Urinary bladder (tissue), 4 donors: ENCODE measurements at places on chromosomes 11 and 22.

- DNase-seq: no peak
These were observed 19.5 kb upstream of the SCGB1A1 start for GRCh38 chr11:62399172-62399877.

DNA sequence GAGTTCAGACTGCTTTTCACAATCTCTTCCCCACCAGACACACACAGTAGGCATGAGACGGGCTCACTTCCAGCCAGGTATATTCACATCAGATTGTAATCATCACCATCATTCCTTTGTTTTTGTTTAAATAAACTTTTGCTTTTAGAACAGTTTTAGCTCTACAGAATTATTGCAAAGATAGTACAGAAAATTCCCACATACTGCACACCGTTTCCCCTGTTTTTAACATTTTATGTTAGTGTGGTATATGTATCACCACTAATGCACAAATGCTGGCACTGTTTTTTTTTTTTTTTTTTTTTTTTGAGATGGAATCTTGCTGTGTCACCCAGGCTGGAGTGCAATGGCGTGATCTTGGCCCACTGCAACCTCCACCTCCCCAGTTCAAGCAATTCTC lies 83.3 kb upstream of the ANO1 start:
- no peak for DNase-seq

DNA sequence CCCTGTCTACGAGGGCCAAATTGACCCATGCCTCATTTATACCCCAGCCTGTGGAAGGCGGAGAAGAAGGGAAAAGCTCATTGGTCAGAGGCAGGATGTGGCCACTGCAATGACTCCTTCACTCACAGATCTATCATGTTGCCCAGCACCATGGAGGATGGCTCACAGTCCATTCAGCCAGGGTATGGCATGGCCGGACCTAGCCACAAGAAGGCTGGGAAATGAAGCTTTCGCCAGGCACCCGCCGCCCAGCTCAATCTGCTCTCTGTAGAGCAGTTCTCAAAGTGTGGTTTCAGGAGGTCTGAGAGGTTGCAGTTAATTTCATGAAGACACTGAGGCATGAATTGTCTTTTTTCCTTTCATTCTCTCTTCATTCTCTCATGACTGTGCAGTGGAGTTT lies 40.6 kb upstream of the LINC01488 start:
- DNase-seq: no peak

DNA sequence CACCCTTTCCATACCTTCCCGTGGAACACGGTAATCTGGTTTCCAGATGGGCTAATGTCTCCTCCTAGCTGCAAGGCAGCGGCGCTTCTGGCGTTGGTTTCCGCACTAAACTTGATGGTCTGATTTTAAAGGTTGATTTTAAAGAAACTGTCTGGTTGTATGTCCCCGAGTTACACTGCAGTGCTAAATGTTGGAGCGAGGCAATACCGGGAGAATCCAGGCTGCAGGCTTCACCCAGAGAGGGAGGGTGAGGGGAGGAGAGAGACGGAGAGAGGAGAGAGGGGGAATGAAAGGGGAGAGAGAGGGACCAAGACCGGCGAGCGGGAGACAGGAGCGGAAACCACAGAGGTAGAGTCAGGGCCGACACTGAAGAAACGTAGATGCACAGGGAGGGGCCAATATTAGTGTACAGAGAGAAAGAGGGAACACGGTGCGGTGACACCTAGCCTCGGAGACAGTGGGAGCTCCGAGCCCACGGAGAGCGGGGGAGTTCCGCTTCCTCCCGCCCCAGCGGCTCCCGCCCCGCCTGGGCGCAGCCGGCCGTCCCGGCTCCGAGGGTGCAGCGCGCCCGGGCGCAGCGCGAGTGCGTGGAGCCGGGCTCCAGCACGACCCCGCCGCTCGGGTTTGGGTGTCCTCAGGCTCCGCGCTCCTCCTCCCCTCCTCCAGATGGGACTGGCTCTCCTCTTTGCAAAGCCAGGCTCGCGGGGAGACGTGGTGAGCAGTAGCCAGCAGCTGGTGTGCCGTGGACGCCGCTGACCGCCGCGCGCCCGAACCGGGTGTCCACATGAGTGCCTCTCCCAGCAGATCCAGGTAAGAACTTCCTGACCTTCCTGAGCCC lies 71.9 kb upstream of the GRAMD1B start:
- DNase-seq: no peak

- no peak for DNase-seq
These were observed 14.4 kb upstream of the UCP3 start for GRCh38 chr11:74023276-74023675.

- no peak for DNase-seq
These were observed 73.5 kb upstream of the PITPNB start for GRCh38 chr22:27992294-27993165.

- DNase-seq: no peak
These were observed 1.0 kb upstream of the MUC5AC start for GRCh38 chr11:1156506-1157340.

GRCh38 chr22:22215659-22216449 lies 28.7 kb upstream of the VPREB1 start:
- DNase-seq: no peak

DNA sequence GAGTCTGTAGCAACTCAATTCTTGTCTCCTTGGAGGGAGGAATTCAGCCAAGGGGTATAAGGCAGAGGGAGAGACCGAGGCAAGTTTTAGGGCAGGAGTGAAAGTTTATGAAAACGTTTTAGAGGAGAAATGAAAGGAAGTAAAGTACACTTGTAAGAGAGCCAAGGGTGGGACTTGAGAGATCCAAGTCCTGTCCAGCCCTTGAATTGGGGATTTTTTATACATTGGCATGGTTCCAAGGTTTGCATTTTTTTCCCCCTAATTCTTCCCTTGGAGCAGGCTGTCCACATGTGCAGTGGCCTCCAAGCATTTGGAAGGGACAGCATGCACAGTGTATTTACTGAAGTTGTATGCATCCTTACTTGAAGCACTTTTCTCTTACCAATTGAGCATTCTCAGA lies 192.1 kb downstream of the LUZP2 start:
- no peak for DNase-seq

GRCh38 chr11:92739041-92739440 lies 230.4 kb upstream of the MTNR1B start:
- DNase-seq: no peak

- DNase-seq: no peak
These were observed 441 bp downstream of the TCN2 start for GRCh38 chr22:30607300-30607930.

- DNase-seq: no peak
These were observed 498.8 kb upstream of the ARHGAP42 start for GRCh38 chr11:100188137-100188783.

GRCh38 chr22:37742376-37743171 lies 45.7 kb downstream of the TRIOBP start:
- no peak for DNase-seq

GRCh38 chr22:43168471-43169309 lies 17.3 kb downstream of the TSPO start:
- no peak for DNase-seq

DNA sequence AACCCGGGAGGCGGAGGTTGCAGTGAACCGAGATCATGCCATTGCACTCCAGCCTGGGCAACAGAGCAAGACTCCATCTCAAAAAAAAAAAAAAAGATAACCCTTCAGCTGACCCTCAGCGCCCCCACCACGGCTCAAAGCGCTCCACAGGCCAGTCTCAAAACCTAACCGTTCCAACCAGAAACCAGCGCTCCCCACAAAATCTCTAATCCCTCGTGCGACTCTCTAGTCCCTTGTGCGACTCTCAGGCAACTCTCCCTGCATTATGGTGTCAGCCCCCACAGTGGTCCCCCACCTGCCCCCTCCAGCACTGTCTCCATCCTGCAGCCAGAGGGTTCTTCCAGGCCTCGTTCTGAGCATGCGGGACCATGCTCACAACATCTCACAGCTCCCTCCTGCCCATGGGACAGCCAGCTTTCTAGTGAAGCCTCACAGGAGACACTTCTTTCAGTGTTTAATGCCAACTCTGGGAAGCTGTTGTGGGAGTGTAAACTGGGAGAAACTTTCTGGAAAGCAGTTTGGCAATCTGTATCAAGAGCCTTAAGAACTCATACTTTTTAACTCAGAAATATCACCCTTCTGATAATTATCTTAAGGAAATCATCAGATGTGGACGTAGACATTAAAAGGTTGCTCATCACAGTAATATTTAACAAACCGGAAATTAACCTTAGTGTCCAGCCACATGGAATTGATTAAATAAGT lies 4.2 kb upstream of the RASGRP2 start:
- no peak for DNase-seq

GRCh38 chr11:134231958-134232659 lies 7.6 kb downstream of the VPS26B start:
- no peak for DNase-seq

DNA sequence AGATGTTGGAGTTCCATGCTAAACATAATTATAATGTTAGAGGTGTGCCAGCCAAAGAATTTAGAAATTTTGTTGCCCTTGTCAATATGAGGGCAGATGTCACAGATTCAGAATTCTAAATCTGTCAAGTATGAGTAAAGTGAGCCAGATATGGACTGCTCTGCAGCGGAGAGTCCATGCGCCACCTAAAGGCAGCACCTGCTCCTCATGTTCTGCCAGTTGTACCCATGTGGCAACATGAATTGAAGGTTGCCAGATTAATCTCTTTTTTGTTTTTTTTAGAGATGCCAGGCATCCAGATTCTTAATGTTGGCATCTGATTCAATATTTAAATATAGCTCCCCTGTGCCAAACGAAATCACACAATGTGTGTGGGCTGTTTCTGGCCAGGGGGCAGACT lies 678.6 kb upstream of the ANO5 start:
- DNase-seq: no peak

DNA sequence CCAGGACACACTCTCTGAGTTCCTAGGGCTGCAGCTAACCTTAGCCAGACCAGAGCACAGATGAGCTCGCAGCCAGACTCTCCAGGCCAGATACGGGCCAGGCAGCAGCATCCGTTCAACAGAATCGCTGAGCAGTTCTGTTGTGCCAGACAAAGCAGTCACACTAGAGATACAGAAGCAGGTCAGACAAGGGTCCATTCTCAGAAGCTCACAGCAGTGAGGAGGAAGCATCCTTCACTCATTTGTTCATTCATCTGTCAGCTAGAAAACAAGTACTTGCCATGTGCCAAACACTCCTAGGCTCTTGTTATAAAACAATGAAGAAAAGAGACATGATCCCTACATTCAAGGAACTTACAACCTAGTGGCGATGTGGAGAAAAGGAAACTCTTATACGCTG lies 2.6 kb downstream of the LMO2 start:
- no peak for DNase-seq

DNA sequence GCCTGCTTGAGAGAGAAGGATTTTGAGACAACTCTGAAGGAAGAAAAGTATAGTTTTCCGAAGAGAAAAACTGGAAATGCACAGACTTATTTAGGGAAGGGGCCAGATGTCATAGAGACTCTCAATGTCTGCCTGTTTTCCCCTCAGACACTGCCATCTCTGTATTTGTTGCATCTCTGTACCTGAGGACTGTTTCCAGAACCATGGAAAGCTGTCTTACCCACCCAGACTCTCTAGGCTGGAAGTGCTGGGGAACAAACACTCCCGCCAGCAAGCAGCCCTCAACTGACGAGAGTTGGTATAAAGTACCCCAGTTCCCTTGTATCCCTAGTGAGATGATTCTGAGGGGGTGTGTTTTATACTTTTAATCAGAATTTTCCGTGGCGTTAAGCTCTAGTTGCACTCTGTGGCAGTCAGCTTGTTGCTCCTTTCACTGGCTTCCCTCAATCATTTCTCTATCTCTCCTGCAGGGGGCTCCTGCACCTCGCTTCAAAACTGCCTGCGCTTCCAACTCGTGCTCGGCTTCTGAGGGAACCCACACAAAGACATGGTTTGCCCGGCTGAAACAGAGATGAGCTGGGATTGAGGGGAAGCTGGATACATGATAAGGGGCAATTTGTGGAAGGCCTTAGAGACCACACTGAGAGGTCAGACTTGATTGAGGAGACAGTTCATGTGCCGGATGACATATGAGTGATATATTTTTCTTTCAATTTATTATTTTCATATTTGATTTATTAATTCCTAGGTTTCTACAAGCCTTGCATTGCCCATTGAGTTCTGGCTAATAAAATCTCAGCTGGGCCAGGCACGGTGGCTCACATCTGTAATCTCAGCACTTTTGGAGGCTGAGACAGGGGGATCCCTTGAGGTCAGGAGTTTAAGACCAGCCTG lies 36.9 kb upstream of the CLPB start:
- peak; percentile 47 for DNase-seq

DNA sequence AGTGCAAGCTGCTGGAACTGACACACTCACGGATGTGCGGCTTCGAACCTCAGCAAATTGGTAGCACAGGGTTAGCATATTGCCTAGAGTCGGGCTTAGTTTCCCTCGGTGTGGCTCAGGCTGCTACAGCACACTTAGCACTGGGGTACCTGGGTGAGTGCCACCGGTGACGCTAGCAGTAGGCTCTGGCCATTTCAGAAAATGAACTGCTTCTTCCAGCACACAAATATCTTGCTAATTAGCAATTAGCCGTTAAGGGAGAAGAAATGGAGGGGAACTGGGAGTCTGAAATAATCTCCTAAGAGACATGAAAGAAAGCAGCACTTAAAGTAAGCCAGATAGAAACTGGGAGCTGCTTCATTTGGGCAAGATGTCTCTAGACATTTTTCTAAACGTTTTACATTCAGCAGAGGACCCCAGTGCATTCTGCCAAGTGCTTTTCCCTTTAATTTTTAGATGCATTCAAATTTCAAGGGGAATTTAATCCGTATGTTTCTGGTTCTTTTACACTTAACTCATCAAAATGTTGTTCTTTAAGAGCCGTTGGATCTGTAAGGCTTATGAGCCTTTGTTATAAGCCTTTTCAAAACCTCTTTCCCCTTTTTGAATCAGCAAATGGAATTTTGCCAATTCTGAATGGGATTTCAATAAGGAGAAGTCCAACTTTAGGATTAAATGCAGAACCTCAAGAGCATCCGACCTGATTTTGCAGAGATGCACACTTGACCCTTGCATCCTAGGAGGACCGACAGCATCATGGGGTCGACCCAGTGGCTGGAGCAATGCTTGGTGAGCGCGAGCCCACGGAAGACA lies 708.1 kb downstream of the NTM start:
- DNase-seq: no peak

DNA sequence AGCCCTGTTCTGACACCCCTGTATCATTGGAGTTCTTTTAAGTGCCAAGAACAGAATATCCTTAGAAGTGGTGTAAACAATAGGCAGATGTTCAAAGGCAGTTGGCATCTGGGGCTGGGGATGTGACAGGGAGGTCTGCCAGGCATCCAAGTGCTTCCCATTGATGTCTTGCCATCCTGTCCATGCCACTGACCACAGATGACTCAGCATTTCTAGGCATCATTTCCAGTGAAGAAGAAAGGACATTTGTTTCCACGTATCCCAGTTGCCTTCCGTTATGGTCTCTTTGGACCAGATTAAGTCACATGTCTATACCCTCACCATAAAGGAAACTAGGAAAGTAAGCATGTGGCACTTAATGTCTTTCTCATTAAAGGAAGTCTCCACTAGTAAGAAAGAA lies 76.7 kb upstream of the BARX2 start:
- DNase-seq: no peak

GRCh38 chr11:112745973-112746372 lies 215.2 kb upstream of the NCAM1 start:
- DNase-seq: no peak

GRCh38 chr11:21896746-21897602 lies 295.9 kb upstream of the ANO5 start:
- no peak for DNase-seq
